ENCODE measurements at places on chromosomes 7 and 10.

DNA sequence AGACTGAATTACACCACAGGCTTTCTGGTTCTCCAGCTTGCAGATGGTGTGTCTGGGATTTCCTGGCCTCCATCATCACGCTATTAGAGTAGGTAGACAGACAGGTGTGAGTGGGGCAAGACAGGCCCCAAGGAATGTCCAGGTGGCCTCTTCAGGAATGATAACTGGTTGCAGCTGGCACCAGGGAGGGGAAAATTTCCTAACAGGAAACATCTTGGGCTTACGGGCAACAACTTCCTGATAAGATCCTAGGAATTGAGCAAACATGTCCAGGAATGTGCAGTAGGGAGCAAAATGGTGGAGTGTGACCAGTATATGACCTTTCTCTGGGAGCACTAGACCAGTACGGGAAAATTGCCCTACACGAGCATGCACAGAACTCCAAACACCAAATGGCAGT is 11.3 kb downstream of the XRCC2 start:
- no peak for DNase-seq

- peak; percentile 15 for DNase-seq
These were observed 142.1 kb downstream of the SLC25A13 start for GRCh38 chr7:96179837-96180236.

GRCh38 chr7:129843365-129843898 is 109.3 kb downstream of the UBE2H start:
- no peak for DNase-seq

DNA sequence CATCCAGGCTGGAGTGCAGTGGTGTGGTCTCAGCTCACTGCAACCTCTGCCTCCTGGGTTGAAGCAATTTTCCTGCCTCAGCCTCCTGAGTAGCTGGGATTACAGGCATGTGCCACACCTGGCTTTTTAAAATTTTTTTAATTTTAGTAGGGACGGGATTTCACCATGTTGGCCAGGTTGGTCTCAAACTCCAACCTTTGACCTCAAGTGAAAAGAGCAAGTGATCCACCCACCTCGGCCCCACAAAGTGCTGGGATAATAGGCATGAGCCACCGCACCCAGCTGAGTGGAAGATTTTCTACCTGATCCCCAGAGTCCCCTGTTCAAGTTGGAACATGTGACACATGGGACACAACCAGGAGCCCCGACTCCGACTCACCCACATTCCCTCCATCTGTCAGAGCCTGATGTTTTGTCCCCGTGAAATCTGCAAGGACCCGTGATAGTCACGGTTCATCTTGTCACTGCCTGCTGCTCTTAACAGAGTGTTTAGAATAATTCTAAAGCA is 104.5 kb downstream of the SMURF1 start:
- DNase-seq: no peak

Measured in renal cortical epithelial cell (primary cell).